ENCODE measurements at places on chromosomes 5 and 9. TPM values are rescaled to one million over a fixed set of nuclear protein-coding genes. Genes with fewer than 3 reads are reported as not detected.

DNA sequence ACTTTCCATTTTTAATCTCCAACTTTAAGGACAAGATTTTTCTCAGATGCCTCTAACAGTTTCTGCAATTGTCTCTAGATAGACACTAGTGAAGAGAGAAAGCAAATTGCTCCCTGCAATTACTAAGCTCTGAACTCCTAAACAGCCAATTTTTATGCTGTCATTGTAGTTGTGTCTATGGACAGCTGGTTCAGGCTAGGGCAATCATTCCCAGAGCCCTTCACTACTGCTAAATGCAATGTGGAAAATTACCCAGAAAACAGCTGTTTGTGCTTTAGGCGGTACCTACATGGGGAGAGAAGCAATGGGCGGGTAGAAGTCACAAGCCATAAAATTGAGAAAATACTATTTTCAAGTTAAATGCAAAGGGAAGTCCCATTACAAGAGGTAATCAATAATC, 211.6 kb downstream of the SPOCK1 start:
- DNase-seq: no peak

DNA sequence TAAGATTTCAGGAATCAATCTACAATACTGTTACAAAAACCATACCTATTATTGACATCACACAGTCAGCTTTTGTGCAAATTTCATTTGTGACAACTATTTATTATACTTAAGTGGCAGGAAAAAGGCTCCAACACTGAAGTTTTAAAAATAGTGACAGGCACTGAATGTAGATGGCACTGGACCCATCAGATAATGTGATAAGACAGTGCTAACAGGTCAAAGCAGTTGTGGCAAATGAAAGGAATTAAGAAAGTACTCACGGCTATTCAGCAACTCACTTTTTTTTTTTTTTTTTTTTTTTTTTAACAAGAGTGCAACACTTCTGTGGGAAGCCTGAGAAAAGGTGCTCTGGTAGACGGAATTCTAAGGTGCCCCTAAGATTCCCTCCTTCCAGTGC, 115.0 kb upstream of the MEF2C start:
- no peak for DNase-seq

DNA sequence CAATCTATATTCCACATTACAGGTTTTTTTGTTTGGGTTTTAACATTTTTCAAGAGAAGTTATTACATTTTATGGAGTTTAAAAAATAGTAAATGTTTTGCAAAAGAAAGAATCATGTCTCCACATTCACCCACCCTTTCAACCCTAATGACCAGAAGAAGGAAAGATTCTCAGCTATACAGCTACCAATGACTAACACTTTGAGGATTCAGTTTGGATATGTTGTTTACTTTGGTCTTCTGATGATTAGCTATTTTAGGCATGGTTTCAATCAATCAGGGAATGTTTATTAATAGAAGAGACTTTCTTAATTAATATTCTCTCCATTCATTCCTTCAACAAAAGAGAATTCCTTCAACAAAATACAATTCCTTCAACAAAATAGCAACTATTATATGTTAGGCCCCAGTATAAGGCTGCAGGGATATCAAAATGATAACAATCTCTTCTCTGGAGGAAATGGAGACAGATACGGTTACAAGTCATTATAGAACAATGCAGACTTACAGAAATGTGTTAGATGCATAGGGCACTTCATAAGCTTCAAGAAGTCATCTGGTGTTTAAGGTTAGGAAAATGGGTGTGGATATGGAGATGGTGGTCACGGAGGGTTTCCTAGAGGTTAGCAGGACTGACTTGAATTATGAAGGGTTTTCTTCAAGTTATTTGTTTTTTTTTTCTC, 9.3 kb upstream of the NR3C1 start:
- no peak for DNase-seq

GRCh38 chr5:147216552-147217154, 18.2 kb upstream of the STK32A start:
- no peak for DNase-seq

DNA sequence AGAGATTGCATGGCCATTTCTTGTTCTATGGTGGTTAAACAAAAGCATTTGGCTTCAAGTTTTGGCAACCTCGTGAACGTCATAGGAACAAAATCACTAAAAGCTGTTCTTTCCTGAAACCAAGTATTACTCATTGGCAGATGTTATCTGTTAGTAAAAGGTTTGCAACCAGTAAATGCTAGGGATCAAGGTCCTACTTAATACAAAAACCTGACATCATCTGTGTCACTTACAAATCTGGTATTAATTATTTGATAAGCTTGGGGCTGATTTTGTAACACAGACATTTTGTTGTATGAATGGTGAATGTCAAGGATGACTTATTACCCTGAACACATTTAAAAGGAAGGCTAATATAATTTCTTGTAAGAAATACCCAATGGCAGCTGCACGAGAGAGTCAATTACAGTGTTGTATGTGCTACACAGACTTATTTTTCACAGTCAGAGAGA, 486.4 kb upstream of the ZNF608 start:
- no peak for DNase-seq

GRCh38 chr5:95873351-95873750, 50.8 kb upstream of the GLRX start:
- DNase-seq: no peak

DNA sequence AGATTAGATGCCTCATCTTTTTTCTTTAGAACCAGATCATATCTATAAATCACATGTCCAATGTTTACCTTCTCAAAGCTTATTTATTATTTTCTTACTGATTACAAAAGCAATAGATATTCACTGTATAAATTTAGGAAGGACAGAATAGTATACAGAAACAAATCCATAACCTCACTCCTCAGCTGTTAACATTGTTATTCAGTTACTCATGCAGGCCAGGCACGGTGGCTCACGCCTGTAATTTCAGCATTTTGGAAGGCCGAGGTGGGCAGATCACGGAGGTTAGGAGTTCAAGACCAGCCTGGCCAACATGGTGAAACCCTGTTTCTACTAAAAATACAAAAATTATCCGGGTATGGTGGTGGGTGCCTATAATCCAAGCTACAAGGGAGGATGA, 15.3 kb downstream of the STOM start:
- DNase-seq: no peak

DNA sequence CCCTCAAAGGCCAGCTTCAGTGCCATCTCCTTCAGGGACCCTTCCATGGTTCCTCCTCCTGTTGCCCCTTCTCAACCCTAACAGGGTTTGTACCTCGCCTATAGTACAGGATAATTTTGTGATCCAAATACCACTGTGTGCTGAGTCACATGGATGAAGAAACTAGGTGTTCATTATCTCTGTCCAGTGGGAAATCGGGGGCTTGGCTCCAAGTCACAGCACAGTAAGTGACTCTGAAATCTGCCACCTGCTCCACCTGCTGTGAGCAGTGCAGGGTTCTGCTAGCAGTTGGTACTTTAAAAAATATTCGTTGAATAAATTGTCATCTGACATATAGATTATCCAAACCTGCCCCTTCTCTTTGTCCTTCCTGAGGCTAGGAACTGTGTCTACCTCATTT, 123.2 kb upstream of the OTULINL start:
- DNase-seq: no peak

GRCh38 chr5:73668017-73668416, 42.0 kb downstream of the ARHGEF28 start:
- DNase-seq: no peak

DNA sequence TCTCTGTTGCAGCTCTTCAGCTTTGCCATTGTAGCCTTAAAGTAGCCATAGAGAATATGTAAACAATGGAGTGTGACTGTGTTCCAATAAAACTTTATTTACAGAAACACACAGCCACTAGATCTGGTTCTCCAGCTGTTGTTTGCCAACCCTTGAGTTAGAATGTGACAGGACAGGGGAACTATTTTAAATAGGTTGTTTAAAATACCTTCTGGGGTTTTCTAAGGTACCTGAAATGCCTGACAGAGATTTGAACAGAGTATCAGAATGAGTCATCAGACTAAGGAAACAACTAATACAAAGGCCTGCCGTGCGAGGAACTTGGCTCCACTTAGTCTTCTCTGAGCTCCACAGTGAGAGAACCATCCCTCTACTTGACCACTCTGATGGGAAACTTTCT, 85.4 kb downstream of the HSD17B4 start:
- no peak for DNase-seq

DNA sequence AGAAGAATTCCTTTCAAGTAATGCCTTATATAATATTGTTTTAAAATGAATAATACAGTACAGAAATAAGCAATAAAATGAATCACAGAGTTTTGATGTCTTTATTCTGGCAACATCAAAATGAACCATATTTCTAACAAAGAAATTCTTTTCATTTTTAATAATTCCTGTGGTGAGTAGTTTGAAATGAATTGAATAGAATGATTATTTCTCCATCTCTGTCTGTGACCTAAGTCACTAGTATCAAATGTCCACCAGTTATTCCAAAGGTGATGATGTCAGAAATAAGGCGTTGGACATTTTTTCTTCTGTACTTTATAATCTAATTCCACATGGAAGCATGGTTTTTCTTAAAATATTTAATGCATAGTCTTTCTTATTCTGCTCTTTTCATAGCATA, 106.2 kb downstream of the ADAMTSL1 start:
- no peak for DNase-seq

- no peak for DNase-seq
Observed at GRCh38 chr9:18979367-18979766, 53.6 kb downstream of the SAXO1 start.

DNA sequence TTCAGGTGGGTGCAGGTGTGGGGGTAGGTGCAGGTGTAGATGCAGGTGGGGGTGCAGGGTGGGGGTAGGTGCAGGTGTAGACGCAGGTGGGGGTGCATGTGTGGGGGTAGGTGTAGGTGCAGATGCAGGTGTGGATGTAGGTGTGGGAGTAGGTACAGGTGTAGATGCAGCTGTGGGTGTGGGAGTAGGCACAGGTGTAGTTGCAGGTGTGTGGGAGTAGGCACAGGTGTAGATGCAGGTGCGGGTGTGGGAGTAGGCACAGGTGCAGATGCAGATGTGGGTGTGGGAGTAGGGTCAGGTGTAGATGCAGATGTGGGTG, 94.6 kb downstream of the PHF2 start:
- DNase-seq: peak; percentile 42

GRCh38 chr9:123318202-123318601, 37.8 kb upstream of the CRB2 start:
- DNase-seq: no peak

- DNase-seq: no peak
Observed at GRCh38 chr9:93065135-93065720, 6.7 kb downstream of the SUSD3 start.

DNA sequence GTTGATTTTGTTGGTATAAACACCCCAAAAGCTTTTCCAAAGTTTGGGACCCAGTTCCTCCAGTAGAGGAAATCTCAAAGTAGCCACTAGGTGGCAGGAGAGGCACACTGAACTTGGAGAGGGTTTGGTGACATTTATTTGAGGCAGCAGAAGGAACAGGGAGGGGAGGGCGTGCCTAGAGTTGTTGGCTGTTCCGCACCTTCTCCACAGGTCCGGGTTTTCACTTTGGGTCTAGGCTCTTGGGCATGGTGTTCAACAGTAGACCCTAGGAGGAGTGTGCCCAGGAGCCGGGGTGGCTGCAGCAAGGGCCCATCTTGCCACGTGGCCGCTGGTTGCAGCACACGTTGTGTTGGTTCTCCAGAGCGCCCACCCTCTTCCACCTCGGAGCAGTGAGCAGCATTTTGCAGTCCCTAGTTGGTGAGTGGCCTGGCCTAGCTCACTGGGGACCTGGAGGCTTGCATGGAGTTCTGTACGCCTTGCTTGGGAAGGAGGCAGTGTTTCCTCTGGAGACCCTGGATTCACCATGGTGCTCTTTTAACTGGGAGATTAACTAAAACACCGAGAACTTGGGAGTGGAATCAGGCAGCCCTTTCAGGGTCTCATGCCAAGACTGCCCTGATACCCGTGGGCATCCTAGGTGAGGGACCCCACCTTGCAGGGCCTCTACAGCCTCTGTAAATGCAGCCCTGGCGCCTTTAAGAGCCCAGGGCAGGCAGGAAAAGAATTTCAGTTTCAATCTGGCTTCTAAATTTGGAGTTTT, 28.2 kb downstream of the PTPA start:
- DNase-seq: peak; percentile 81

- no peak for DNase-seq
Observed at GRCh38 chr5:57366744-57367143, 115.9 kb downstream of the ACTBL2 start.

DNA sequence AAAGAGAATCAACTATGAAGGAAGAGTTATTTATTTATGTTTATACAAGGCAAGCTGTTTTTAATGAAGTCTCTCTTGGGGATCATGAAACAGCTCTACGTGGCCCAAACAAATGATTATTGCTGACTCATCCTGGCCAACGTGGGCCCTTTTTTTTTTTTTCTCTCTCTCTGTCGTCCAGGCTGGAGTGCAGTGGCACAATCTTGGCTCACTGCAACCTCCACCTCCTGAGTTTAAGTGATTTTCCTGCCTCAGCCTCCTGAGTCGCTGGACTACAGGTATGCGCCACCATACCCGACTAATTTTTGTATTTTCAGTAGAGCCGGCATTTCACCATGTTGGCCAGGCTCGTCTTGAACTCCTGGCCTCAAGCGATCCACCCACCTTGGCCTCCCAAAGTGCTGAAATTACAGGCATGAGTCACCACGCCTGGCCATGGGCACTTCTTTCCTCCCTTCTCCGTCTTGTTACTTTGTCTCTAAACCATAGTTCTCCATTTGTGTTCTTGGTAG, 98.3 kb downstream of the BASP1 start:
- no peak for DNase-seq

GRCh38 chr5:9554122-9554521, 8.2 kb upstream of the SEMA5A start:
- no peak for DNase-seq

DNA sequence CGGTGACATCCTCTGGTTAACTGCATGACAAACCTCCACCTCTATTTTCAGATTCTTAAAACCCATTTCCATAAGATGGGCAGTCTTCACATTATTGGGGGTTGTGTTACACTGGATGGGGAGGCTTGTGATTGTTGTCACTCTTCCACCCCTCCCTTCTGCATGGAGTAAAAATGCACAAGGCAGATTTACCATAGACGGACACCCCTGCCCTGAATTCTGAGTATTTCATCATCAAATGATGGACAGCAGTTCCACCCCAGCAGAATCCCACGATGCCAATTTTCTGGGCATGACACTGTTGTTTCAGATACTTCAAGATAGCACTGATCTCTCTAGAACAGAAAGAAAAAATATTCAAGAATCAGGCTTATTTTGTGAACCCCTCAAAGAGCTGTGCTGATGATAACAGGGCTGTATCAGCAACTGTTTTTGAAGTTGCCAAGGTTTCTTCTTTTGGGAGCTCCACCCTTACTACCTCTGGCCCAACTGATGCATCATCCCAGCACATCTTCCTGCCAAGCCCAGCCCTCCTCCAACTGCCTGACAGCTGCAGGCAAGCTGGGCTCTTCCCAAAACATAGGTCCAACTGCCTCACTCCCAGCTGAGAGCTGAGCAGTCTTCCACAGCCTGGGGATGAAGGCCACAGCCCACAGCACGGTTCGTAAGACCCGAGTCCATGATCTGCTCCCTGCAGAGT, 21.4 kb downstream of the CMBL start:
- DNase-seq: no peak

The ACTL7B gene
- 0.18 TPM for total RNA-seq

The TRPM3 gene
- 0.02 TPM for total RNA-seq

The NR5A1 gene
- total RNA-seq: not detected

The BASP1 gene
- 0.16 TPM for total RNA-seq

The MLANA gene
- total RNA-seq: not detected

The KIF20A gene
- total RNA-seq: 82.9 TPM

The HCN1 gene
- not detected for total RNA-seq

The HAVCR1 gene
- 0.72 TPM for total RNA-seq

The OSTF1 gene
- total RNA-seq: 69.0 TPM

The ORM2 gene
- total RNA-seq: not detected

The INSYN2B gene
- total RNA-seq: not detected

The ELAVL2 gene
- not detected for total RNA-seq

The IFNA2 gene
- total RNA-seq: not detected

The ZFP2 gene
- 0.50 TPM for total RNA-seq
